ENCODE measurements at places on chromosomes 12 and 14.

GRCh38 chr12:53518381-53518780, 11.1 kb upstream of the NPFF start:
- DNase-seq = no peak

DNA sequence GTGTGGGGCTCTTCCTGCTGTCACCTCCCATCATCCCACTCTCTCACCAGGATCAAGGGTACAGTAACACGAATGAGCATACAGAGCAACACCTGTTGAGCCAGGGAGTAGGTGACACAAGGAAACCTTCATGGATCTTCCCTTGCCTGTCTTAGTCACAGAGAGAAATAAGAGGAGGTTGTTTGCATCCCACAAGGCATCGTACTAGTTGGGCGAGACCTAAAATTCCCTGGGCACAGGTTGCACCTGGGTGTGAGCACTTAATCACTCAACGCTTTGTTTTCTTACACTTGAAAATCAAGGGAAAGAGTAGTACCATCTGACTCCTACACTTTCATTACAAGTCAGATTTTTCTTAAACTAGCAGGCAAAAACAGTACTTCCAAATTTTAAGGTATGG, 16.6 kb downstream of the CIPC start:
- no peak for DNase-seq

DNA sequence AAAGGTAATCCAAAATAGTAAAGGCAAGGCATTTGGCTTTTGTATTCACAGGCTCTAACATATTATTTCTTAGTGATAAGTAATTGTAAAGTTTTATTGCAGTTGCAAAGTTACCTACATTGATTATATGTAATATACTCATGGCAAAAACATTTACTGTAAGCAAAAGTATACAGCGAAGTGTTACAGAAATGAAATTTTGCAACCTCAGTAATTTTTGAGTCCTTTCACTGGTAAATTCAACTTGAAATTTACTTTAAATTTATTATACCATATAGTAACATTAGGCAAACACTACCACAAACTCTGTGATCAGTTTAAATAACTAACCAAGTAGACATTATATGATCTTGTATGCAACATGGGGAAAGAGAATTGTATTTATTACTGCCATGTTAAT, 89.0 kb downstream of the CDK17 start:
- no peak for DNase-seq

DNA sequence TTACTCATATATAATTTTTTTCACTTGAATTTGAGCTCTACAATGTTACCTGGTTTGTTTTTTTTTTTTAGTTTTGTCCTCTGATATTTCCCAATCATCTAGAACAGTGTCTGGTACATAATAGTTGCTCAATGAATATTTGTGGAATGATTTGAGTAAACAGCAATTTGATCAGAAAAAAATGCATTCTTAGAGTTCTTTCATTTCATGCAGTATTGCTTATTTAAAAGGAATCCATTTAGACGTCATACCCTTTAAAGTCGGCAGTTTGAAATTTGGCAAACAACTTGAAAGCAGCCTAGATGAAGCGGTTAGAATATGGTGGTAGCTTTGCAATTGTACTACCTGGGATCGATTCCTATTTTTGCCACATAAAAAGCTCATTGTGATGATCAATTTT, 140.0 kb downstream of the PDE3A start:
- no peak for DNase-seq

- no peak for DNase-seq
These were observed 21.4 kb downstream of the PACS2 start for GRCh38 chr14:105335735-105336476.

GRCh38 chr12:113942209-113942608, 23.9 kb downstream of the RBM19 start:
- DNase-seq = no peak

GRCh38 chr14:50362764-50363713, 33.6 kb downstream of the CDKL1 start:
- DNase-seq = no peak

DNA sequence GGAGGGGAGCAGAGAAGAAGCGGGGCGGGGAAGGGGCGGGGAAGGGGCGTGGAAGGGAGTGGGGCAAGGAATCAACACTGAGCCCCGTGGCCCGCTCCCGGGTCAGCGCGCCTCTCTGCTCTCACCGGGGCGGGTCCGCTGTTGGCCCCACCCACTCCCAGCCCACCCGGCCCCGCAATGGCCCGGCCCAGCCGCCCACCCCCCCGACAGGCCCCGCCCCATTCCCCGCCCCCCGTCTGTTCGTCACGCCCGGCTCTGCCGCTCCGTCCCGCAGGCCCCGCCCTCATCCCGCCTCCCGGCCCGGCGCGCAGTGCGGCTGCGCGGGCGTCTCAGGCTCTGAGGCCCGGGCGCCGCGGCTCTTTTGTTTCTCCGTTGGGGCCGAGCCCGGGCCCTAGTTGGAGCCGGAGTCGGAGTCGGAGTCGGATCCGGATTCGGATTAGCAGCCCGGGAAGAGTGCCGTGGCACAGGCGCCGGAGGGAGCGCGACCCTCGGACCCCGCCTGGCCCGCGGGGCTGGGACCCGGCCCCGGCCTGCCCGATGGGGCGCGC, at the start of gene ULK1:
ULK1 (plus strand) TSS at position 310 of the 548 bp plus-strand sequence. CDS start 380 bp downstream, outside the sequence.
- peak; percentile 75 for DNase-seq

GRCh38 chr14:59679872-59680271, 103.3 kb upstream of the CCDC175 start:
- no peak for DNase-seq

DNA sequence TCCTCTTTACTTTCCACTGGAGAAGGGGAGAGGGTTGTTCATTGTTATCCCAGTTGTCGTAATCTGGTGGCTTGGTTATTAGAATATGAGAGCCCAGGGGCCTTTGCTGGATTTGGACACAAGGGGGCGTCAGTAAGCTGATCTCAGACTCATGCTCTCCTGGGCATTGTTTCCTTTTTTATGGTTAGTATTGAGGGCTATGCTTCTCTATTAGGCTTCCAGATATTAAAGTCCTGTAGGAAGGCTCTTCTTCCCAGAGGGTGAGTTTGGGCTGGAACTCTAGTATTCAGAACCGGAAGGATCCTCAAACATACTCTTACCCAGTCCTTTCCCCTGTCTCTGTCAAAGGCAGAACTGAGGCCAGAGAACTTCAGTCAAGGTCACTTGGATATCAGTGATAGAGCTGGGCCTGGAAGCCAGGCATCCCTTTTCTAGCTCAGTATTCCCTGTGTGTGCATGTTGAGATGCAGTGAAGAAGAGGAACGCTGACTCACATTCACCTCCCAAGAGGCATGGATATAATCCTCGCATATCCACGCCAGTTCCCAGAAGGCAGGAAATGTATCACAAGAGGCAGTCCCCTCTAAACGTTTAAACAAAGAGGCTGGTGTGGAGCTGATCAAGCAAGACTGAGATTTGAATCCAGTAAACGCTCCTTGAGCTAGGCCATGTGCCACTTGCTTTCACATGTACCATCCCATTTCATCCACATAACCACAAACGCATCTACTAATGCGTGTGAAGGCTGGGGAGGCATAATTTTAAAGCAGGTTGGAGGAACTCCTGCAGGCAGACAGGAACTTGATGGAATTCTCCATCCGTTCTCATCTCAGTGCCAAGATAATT, 41.6 kb downstream of the UBE3B start:
- peak; percentile 77 for DNase-seq

- no peak for DNase-seq
These were observed 118.6 kb downstream of the FGD4 start for GRCh38 chr12:32517966-32518365.

GRCh38 chr14:104460791-104461651, 118.5 kb upstream of the C14orf180 start:
- DNase-seq = no peak

- peak; percentile 8 for DNase-seq
These were observed 505.1 kb upstream of the SYT1 start for GRCh38 chr12:78359520-78359919.

DNA sequence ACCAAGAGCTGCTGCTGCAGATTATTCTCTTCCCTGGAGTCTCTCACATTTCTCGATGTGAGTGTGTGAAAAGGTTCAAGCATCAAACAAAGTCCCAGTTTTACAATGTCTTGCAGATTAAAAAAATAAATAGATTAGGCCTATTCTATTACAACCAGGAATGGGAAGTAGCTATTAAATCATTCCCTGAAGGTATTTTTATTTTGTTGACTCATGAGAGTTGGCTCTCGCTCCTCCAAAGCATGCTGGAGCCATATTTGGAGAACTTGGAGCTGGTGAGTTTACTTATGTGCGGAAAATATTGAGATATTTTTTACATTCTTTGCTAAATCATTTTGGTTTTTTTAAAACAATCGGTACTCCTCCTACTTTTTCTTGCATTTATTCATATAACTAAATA, 572.3 kb downstream of the ETNK1 start:
- DNase-seq = no peak

DNA sequence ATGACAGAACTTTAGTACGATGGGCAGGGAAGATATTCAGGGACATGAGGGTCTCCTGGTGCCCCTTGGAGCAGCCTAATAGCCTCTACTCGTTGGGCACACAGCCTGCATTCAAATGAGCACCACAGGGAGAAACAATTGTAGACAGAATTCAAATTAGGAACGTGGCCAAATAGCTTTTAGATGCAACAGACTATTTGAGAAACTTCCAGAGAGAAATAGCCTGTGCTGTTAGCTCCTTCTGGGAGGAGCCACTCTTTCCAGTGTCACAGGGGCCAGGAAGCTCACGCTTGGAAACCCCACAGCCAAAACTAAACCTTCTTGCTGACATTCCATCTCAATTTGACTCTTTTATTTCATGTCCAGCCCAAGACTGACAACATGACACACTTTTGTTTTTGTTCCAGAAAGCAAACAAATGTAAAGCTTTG, 114.5 kb downstream of the RPAP3 start:
- DNase-seq = no peak

DNA sequence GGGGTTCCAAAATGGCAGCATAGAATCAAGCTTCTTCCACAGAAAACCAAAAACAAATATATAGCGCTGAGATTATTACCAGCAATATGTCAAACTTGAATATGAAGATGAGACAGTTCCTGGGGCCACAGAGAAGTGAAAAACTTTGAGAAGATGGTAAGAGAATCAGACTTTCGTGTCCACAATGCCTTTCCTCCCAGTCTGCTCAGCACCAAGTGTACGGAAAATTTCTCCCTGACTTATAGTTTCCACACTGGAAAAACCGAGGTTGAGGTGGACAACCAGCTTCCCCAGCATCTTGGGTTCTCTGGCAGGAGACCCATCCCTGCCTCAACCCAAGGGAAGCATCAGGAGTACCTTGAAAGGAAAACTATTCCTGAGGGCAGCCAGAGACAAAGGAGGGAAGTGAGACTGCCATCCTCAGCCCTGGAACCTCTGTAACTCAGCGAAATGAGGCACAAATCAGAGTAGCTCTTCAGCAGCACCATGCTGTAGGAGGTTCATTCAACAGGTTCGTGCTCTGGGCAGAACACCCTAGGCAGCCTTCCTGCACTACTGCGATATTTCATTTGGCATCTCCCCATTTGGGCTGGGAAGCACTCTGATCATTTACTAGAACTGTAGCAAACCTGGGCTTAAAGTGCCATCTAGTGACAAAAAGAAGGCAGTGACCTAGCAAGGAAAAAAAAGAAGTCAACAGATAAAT, 52.4 kb upstream of the CAPRIN2 start:
- peak; percentile 55 for DNase-seq

GRCh38 chr12:42180990-42181596, 36.4 kb upstream of the GXYLT1 start:
- no peak for DNase-seq

DNA sequence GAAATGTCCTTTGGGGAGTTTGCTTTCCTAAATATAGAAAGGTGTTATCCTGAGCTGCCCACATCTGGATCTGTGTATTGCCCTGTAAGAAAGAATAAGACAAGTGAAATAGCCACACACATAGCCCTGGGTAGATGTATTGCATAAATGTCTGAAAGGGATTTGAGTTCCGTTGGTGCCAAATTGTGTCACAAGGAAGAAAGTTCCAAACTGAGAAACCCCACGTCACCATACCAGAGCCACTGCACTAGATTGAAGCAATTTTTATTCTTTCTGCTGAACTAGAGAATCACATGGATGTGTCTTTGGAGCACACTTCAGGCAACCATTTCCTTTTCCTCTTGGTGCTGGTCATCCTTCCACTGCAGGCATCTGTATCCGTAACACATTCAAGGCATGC, 5.0 kb downstream of the RNASE9 start:
- no peak for DNase-seq

- peak; percentile 10 for DNase-seq
These were observed 28.4 kb upstream of the PTPRR start for GRCh38 chr12:70948976-70949336.

DNA sequence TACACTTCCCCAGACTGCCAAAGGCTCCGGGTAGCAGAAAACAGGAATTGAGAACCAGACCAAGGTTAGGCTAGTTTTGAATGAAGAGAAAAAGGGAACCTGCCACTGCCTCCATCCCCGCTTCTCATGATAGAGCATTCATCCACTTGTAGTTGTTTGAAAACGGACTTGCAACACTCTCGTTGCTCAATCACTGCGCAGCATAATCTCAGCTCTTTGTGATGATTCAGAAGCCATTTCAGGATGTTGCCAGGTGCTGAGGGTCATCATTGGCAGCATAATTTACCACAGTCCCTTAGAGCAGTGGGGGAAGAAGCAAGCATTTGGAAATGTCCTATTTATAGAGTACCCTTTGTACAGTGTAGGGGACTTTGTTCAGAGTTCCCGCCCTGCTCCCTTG, 25.6 kb downstream of the KCNK13 start:
- DNase-seq = no peak

DNA sequence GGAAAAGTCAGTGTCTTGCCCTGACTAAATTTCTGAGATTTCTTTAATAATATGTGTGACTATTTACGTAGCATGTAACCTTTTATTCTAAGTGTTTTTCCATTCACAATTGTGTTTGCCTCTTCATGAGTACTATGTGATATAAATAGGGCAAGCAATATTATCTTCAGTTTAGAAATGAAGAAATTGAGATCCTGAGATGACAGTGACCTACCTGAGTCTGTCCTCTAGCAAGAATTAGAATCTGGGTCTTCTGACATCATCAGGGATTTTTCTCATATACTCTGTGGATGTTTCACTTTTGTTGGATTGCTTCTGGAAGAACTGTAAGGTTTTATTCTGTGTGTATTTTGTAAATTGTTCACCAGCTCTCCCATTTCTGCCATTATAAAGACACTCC, 35.0 kb downstream of the TMTC2 start:
- DNase-seq = no peak

DNA sequence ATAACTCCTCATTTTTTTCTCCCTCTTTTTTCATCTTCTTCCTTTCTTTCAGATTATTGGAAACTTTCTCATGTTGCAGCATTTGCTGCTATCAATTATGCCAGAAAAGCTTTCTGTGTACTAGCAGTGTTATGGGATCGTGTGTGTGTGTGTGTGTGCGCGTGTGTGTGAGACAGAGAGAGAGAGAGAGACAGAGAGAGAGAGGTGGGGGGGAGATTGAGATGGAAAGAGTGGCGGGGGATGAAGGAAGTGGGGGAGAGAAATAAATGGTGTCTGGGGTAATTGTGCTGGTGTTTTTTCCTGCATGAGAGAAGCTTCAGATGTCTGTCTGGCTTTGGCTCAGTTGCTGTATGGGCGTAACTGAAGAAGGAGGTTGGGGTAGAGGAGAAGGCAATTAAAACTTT, 268.9 kb downstream of the RAD51B start:
- no peak for DNase-seq

- no peak for DNase-seq
These were observed 40.9 kb upstream of the LHX5 start for GRCh38 chr12:113512568-113512967.
